Heart right ventricle (tissue), 16 donors: ENCODE measurements at places on chromosomes 5 and 9. TPM values are rescaled to one million over a fixed set of nuclear protein-coding genes. Genes with fewer than 3 reads are reported as not detected.

- no peaks in the 10 kb centered on the region for H3K27me3 ChIP-seq
- peaks cover 8% of the 10 kb centered on the region for H3K36me3 ChIP-seq
- DNase-seq = no peak
- H3K4me3 ChIP-seq = no peak overlapping the region
Observed at GRCh38 chr5:10723514-10723913, 37.5 kb downstream of the DAP start.

The MROH2B gene
- total RNA-seq = not detected

DNA sequence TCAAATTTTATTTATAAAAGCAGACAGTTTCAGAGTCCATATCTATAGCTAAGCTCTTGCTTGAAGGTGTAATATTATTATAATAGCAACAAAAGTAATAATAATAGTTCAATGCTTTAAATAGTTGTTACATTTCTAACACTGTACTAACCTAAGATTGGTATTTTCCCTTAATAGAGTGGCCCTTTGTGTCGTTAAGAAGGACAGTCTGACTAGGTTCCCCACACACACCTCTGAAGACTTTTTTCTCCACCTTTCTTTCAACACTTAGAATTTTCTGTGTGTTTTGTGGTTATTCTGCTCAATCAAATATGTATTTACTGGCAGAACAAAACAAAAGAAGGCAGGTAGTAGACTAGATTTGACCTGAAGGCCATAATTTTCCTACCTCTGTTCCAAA, 223.2 kb upstream of the ACO1 start:
- no peak overlapping the region for H3K4me3 ChIP-seq
- H3K27me3 ChIP-seq = no peaks in the 10 kb centered on the region
- H3K36me3 ChIP-seq = no peaks in the 10 kb centered on the region
- DNase-seq = no peak
- no peaks in the 10 kb centered on the region for H3K4me1 ChIP-seq

The GPX3 gene
- total RNA-seq = 507 TPM

- H3K4me3 ChIP-seq = no peak overlapping the region
- no peaks in the 10 kb centered on the region for H3K36me3 ChIP-seq
- peaks cover 14% of the 10 kb centered on the region for H3K4me1 ChIP-seq
- no peak for DNase-seq
- no peaks in the 10 kb centered on the region for H3K27me3 ChIP-seq
- H3K27ac ChIP-seq = no peak overlapping the region
Observed at GRCh38 chr9:133945977-133946753, 46.0 kb downstream of the VAV2 start.

The BRD9 gene
- total RNA-seq = 42.6 TPM

- DNase-seq = no peak
- H3K36me3 ChIP-seq = no peaks in the 10 kb centered on the region
- no peak overlapping the region for H3K27ac ChIP-seq
- H3K4me1 ChIP-seq = no peaks in the 10 kb centered on the region
Observed at GRCh38 chr5:168756453-168757391, 177.6 kb upstream of the PANK3 start.

DNA sequence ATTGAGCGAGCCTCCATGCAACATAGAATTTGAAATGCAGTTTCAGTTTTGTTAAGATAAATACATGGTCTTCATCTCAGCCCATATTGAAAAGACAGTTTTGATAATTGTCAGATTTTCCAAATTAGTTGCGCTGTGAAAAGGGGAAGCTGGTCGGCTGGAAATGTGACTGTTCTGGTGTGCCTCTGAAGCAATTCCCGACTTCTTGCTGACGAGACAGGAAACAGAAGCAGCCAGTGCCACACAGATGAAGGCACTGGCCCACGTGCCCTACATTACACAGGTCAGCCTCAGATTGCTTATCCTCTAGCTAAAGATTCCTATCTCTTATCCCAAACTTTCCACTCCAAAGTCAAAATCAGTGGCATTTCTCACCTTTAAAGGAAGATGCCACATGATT, 214.1 kb upstream of the TLE4 start:
- no peaks in the 10 kb centered on the region for H3K36me3 ChIP-seq
- H3K4me3 ChIP-seq = no peak overlapping the region
- DNase-seq = peak; percentile 10
- no peak overlapping the region for H3K27ac ChIP-seq

GRCh38 chr5:149588936-149589335, 7.6 kb downstream of the ARHGEF37 start:
- no peaks in the 10 kb centered on the region for H3K4me1 ChIP-seq
- no peaks in the 10 kb centered on the region for H3K36me3 ChIP-seq
- H3K27ac ChIP-seq = no peak overlapping the region
- no peaks in the 10 kb centered on the region for H3K27me3 ChIP-seq
- no peak for DNase-seq
- no peak overlapping the region for H3K4me3 ChIP-seq

The ITGA1 gene
- total RNA-seq = 27.2 TPM

GRCh38 chr5:174183701-174184100, 138.2 kb downstream of the NSG2 start:
- DNase-seq = no peak
- H3K27ac ChIP-seq = no peak overlapping the region
- H3K36me3 ChIP-seq = no peaks in the 10 kb centered on the region
- no peak overlapping the region for H3K4me3 ChIP-seq

The LCN15 gene
- not detected for total RNA-seq

- no peak overlapping the region for H3K27ac ChIP-seq
- H3K4me3 ChIP-seq = no peak overlapping the region
- DNase-seq = no peak
- H3K27me3 ChIP-seq = no peaks in the 10 kb centered on the region
- peaks cover 7% of the 10 kb centered on the region for H3K4me1 ChIP-seq
Observed at GRCh38 chr5:125554355-125554754, 807.9 kb upstream of the ZNF608 start.

GRCh38 chr9:79745752-79746336, 174.1 kb downstream of the TLE4 start:
- H3K27me3 ChIP-seq = no peaks in the 10 kb centered on the region
- H3K4me3 ChIP-seq = no peak overlapping the region
- DNase-seq = no peak
- H3K4me1 ChIP-seq = peaks cover 19% of the 10 kb centered on the region
- no peak overlapping the region for H3K27ac ChIP-seq
- no peaks in the 10 kb centered on the region for H3K36me3 ChIP-seq

The SHISAL2B gene
- not detected for total RNA-seq

DNA sequence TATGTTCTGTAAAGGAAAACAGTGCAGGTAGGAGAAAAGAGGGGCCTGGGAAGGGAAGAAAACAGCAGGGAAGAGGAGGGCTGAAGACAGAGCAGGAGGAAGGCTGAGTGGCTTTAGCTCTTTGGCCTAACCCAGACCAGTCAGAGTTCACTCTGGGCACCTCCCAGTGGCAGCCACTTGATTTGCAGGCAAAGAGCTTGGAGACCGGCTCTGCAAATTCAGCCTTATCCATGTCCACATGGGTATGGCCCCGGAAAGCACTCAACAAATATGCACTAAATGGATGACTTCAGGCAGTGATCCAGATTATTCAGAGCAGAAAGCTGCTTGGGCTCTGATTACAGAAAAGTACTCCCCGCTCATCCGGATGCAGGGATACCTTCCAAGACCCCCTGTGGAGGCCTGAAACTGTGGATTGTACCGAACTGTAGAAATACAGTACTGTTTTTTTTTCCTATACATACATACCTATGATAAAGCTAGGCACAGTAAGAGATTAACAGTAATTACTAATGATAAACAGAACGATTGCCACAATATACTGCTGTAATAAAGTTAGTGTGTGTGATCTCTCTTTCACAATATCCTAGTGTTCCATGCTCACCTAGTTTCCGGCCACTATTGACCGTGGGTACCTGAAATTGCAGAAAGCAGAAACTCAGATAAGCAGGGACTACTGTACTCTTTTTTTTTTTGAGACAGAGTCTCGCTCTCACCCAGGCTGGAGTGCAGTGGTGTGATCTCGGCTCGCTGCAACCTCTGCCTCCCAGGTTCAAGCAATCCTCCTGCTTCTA, 4.6 kb upstream of the RNU6ATAC start:
- H3K4me1 ChIP-seq = no peaks in the 10 kb centered on the region
- no peak overlapping the region for H3K27ac ChIP-seq
- no peak overlapping the region for H3K4me3 ChIP-seq
- H3K36me3 ChIP-seq = no peaks in the 10 kb centered on the region
- DNase-seq = no peak

DNA sequence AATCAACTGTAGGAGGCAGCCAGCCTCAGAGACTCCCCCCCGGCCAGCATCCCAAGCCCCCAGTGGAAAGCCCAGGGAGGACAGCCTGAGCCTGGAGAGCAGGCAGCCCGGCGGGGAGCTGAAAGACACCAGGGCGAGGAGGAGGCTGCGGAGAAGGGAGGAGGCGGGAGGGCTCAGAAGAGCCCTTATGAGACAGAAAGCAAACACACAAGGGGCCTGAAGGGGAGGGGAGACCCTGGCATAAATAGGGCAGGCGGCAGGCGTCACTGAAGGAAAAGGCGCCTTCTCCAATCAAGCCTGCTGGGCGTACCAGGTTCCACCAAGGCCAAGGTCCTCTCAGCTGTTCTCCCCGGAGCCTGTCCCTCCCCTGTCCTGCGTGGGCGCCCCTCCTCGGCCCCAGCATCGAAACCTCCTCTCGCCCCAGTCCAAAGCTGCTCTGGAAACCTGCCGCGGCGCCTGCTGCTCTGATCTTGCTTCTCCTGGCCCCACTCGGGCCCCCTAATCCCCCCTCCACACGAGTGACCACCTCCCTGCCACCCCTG, 1.3 kb downstream of the SLC9A3 start:
- no peak overlapping the region for H3K4me3 ChIP-seq
- H3K36me3 ChIP-seq = no peaks in the 10 kb centered on the region
- H3K27me3 ChIP-seq = peaks cover 94% of the 10 kb centered on the region
- no peaks in the 10 kb centered on the region for H3K4me1 ChIP-seq

The FKTN gene
- 8.2 TPM for total RNA-seq

The OTP gene
- not detected for total RNA-seq

DNA sequence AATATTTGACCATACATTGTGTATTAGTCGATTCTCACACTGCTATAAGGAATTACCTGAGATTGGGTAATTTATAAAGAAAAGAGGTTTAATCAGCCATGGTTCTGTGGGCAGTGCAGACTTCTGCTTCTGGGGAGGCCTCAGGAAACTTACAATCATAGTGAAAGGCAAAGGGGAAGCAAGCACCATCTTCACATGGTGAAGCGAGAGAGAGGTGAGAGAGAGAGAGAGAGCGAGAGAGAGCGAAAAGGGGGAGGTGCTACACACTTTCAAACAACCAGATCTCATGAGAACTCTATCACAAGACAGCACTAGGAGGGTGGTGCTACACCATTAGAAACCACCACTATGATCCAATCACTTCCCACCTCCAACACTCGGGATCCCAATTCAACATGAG, 4.1 kb upstream of the GRAMD2B start:
- H3K36me3 ChIP-seq = no peaks in the 10 kb centered on the region
- DNase-seq = no peak
- H3K27me3 ChIP-seq = no peaks in the 10 kb centered on the region
- H3K27ac ChIP-seq = no peak overlapping the region
- H3K4me3 ChIP-seq = no peak overlapping the region

GRCh38 chr5:111124793-111125192, 32.6 kb downstream of the WDR36 start:
- no peak overlapping the region for H3K27ac ChIP-seq
- no peak for DNase-seq
- no peaks in the 10 kb centered on the region for H3K4me1 ChIP-seq
- no peak overlapping the region for H3K4me3 ChIP-seq
- H3K27me3 ChIP-seq = no peaks in the 10 kb centered on the region

- H3K36me3 ChIP-seq = no peaks in the 10 kb centered on the region
- H3K4me3 ChIP-seq = peak overlapping the region; percentile 22
- DNase-seq = peak; percentile 42
Observed at GRCh38 chr9:136882109-136882946, 4.0 kb upstream of the TRAF2 start.

The FAM221B gene
- not detected for total RNA-seq

The PHYHD1 gene
- total RNA-seq = 33.4 TPM

DNA sequence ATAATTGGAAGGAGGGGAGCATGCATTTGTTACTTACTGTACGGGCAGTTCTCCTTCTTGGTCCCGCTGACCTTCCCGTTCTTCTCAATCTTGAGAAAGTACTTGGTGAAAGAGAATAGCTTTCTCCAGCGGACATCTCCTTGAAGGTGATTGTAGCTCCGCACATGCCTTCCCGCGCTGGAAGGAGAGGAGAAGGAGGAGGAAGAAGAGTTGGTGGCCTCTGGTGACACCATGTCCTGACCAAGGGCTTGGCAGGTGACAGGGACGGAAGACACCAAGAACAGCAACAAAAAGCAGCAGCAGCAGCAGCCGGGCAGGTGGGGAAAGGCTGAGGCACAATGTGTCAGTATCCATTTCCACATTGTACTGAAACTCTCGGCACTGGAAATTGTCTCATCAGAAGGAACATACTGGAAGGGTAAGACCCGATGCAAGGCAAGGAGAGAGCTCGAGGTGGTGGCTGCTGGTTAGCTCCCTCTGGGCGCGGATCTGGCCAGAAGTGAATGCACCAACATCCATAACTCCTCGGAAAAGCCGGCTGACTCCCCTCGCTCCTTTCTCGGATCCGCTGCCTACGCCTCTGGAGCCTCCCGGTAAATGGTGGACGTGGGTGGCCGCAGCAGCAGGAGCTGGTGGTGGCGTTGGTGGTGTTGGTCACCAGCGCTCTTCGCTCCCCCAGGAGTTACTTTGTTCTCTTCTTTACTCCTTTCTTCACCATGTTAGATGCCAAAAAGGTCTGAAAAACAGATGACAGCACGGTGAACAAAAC, 715 bp downstream of the FGF10 start:
- H3K27me3 ChIP-seq = peaks cover 5% of the 10 kb centered on the region
- no peak overlapping the region for H3K27ac ChIP-seq
- H3K4me1 ChIP-seq = no peaks in the 10 kb centered on the region
- H3K4me3 ChIP-seq = peak overlapping the region; percentile 16
- DNase-seq = no peak
- no peaks in the 10 kb centered on the region for H3K36me3 ChIP-seq
